ENCODE measurements at places on chromosomes 7 and 10.

- no peak for DNase-seq
Observed at GRCh38 chr7:141359262-141359661, 191.9 kb upstream of the AGK start.

DNA sequence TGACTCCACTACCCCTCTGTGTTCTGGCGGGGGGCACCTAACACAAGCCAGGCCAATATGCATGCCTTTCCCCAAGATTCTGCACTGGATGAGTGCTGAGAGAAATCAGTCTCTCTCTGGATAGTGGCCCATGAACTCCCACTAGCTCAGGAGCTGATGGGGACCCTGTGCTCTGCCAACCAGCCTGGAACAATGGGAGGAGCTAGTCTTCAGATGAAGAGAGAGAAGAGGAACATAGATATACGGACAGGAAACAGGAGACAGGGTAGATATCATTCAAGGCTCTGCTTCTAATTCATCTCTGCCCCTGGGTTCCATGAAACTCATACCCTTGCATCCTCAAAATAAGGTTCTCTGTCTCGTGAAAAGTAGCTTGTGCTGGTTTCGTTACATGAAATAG lies 27.9 kb upstream of the PLXNA4 start:
- no peak for DNase-seq

- no peak for DNase-seq
Observed at GRCh38 chr10:97270523-97271154, 21.8 kb downstream of the ARHGAP19 start.

DNA sequence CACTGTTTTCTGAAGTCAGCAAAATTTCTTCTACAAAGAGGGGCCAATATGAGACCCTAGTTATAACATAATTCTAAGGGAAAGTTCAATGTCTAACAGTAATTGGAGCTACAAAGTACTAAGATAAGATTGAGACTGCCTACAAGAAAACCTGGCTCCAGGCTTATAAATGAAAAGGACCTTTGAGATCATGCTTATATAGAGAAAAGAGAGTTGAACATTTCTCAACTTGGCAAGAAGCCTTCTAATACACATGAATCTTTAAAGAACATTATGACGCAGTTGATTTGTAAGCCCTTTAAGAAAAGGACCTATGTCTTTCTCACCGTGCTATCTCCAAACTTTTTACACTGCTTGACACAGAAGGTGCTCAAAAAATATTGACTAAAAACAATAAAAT lies 87.9 kb downstream of the TPK1 start:
- DNase-seq = no peak

DNA sequence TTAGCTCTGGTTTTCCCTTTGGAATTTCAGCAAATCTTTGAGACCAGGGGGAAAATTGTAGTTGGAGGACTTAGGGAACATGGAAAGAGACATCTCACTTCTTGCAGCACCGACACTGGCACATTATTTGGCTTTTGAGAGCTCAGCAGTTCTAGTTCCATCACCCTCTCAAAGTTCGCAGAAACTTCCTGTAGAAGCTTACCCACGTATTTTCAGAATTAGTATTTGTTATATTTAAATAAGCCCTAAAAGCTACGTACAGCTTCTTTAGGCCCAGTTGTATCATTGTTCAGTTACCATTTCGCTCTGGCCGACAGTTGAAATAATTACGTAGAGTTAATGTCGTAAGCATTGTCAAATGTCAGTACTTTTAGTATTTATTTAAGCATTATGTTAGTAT lies 13.4 kb downstream of the CEP55 start:
- DNase-seq = no peak

- no peak for DNase-seq
Observed at GRCh38 chr7:114802632-114803031, 119.3 kb upstream of the MDFIC start.

GRCh38 chr7:130112093-130112492 lies 41.8 kb downstream of the KLHDC10 start:
- DNase-seq = no peak

- no peak for DNase-seq
Observed at GRCh38 chr10:128274938-128275337, 148.7 kb upstream of the MKI67 start.

GRCh38 chr7:44801890-44802289 lies 5.4 kb downstream of the PPIA start:
- DNase-seq = no peak

DNA sequence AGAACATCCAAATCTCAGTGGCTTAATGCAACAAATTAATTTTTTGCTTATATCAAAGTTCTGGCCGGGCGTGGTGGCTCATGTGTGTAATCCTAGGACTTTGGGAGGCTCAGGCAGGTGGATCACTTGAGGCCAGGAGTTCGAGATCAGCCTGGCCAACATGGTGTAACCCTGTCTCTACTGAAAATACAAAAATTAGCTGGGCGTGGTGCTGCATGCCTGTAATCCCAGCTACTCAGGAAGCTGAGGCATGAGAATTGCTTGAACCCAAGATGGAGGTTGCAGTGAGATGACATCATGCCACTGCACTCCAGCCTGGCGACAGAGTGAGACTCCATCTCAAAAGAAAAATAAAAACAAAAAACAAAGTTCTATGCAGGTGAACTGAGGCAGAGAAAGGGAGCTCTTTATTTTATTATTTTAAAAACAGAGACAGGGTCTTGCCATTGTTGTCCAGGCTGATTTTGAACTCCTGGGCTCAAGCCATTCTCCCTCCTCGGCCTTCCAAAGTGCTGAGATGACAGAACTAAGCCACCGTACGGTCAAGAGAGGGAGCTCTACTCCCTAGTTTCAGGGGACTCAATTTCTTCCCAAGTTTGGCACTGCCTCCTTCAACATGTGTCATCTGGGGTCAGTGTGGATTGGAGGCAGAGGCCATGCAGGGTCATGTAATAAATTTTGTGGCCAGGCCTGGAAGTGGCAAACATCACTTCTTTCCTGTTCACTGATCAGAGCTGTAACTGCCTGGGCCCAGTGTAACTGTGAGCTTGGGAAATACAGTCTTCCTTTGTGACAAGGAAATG lies 2.4 kb downstream of the ADCK2 start:
- DNase-seq = no peak

DNA sequence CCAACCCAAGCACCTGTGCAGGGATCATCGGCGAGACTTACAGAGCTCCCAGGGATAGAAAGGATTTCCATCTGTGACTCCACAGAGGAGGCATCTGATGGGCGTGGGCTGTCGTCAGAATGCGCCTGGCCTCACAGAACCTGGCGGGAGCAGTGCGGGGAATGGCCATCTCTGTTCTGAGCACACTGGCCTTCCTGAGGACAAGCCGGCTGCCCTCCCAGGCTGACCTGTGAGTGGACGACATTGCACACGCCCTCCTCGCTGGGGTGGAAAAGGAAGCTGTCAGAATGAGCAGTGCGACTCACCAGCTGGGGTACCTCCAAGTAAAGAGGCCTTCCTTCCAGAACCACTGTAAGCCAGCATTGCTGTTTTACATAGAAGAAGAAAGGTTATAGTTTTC lies 234.6 kb upstream of the PITRM1 start:
- DNase-seq = no peak

GRCh38 chr7:28779954-28780353 lies 178.2 kb downstream of the TRIL start:
- no peak for DNase-seq

- no peak for DNase-seq
Observed at GRCh38 chr10:33749067-33749735, 414.7 kb upstream of the NRP1 start.

GRCh38 chr10:51469686-51470085 lies 229.7 kb downstream of the CSTF2T start:
- no peak for DNase-seq

GRCh38 chr7:96669812-96670211 lies 39.8 kb downstream of the SEM1 start:
- no peak for DNase-seq

DNA sequence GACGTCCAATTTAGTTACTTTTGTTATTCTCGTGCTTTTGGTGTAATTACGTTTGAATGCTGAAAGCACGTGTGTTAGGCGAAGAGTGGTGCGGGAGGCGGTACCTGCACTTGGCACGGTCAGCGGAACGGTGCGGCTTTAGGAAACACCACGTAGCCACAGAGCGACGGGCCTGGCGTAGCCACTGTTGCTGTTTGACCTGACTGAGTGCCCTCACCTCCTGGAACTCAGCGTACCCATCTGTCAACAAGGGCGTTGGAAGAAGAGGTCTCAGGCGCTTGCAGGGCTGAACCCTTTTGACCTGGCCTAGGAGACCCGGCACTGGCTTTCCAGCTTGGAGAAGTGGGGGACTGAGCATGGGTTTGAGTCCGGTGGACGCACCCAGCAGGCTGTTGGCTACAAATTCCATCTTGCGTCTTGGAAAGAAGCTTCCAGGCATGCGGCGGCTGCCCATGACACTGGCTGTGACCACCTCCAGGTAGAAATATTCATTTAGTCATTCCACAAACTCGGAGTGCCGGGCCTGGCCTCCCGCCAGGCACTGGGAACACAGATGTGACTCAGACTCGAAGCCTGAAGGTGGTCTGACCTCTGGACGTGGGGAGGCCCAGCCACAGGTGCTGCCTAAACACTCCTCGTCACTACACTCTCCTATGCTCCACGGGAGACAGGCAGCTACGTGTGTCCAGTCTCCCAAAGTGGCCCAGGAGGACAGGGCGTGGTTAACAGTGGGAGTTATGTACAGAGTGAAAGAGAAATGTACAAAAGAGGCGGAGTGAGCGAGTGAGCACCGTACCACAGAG lies 22.2 kb downstream of the FAM20C start:
- no peak for DNase-seq

DNA sequence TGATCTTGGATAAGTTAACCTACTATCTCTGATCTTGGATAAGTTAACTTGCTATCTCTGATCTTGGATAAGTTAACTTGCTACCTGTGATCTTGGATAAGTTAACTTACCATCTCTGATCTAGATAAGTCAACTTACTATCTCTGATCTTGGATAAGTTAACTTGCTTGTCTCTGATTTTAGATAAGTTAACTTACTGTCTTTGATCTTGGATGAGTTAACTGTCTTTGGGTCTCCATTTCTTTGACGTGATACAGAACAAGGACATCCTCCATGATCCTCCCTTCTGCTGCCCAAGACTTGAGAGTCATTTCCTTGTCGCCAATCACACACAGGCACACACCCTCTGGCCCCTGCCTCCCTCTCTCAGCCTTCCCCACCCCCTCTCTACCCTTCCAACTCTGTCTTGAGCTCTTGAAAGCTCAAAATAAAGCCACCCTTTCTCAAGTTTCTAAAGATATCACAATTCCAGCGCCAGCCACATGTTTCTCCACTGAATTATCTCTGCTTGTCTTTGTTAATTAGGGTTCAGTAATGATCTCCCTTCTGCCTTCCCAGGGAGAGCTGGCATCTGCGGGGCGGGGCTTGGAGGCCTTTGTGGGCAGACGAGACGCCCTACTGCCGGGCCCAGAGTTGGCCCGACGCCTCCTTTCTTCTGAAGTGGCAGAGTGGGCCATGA lies 85.1 kb upstream of the GTF2I start:
- no peak for DNase-seq

DNA sequence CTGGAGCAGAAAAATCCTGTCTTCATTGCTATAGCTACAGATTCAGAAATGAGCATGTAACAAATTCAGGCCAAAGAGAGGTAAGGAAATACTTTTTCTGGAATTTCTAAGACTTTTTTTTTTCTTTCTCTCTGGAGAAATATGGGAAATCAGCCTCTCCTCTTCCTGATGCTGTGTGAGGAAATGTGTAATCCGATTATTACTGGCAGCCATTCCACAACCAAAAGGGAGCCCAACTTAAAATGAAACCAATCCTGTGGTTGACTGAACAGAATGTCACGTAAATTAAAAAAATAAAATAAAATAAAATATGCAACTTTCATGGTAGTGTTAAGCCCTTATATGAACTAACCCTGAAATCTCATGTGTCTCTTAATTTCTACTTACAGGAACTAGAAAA lies 10.7 kb upstream of the POT1 start:
- DNase-seq = no peak

- no peak for DNase-seq
Observed at GRCh38 chr7:129853661-129854268, 99.0 kb downstream of the UBE2H start.

DNA sequence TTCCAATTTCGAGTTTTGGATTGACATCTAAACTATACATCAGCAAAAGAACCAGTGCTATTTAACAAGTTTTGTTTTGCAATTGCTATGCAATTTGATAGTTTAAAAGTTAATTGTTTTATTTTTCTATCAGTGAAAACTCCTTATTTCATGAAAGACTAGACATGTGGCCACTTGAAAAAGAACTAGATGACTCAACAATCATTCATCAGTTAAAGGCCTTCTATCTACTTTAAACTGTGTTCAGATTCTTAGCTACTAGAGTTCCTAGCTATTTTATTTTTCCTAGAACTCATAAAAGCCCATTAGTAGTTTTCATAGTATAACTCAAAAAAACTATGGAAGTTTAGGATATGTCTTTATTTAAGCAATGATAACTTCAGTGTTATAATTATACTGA lies 104.6 kb upstream of the LSM8 start:
- DNase-seq = no peak

- DNase-seq = no peak
Observed at GRCh38 chr10:4127518-4128315, 342.7 kb upstream of the KLF6 start.

GRCh38 chr7:35334506-35334905 lies 80.6 kb upstream of the TBX20 start:
- no peak for DNase-seq

DNA sequence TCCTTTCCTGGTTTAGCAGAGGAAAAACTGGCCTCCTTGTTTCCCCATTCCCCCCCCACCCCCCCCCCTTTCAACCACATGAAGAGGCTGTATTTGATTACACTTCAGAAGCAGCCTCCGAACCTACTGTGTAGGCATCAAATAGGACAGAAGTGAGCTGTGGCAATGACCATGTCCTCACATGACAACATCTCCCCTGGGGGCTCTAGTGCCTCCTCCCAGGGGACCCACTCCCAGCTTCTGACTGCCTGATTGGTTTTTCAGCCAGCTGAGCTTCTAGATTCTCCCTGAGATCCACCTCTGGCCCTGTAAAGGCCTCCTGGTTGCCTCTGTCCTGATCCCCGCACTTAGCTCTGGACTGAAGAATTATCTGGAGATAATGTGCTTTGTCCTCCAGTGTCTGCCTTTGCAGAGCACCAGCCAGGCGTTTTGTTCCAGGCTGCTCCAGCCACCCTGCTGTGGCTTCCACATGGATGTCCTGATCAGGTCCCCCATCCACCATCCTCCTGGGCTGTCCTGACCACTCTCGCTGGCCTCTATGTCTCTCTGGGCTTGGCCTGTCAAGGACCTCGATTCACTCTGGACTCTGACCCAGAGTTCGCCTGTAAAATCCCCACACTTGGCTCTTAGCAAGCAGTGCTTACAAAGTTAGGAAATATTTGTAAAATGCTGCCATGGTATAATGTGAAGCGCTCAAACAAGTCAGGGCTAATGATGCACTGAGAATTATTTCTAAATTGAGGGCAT lies 42.4 kb upstream of the TOMM7 start:
- no peak for DNase-seq

GRCh38 chr7:108839076-108839475 lies 269.4 kb downstream of the DNAJB9 start:
- DNase-seq = no peak

- DNase-seq = no peak
Observed at GRCh38 chr10:79502561-79503309, 9.6 kb upstream of the EIF5AL1 start.

GRCh38 chr7:131161103-131161502 lies 166.6 kb upstream of the MKLN1 start:
- DNase-seq = no peak

All from esophagus squamous epithelium (tissue), 5 donors.